ENCODE measurements at places on chromosomes 13 and 19. TPM values are rescaled to one million over a fixed set of nuclear protein-coding genes. Genes with fewer than 3 reads are reported as not detected.

The FBN3 gene
- total RNA-seq: not detected

DNA sequence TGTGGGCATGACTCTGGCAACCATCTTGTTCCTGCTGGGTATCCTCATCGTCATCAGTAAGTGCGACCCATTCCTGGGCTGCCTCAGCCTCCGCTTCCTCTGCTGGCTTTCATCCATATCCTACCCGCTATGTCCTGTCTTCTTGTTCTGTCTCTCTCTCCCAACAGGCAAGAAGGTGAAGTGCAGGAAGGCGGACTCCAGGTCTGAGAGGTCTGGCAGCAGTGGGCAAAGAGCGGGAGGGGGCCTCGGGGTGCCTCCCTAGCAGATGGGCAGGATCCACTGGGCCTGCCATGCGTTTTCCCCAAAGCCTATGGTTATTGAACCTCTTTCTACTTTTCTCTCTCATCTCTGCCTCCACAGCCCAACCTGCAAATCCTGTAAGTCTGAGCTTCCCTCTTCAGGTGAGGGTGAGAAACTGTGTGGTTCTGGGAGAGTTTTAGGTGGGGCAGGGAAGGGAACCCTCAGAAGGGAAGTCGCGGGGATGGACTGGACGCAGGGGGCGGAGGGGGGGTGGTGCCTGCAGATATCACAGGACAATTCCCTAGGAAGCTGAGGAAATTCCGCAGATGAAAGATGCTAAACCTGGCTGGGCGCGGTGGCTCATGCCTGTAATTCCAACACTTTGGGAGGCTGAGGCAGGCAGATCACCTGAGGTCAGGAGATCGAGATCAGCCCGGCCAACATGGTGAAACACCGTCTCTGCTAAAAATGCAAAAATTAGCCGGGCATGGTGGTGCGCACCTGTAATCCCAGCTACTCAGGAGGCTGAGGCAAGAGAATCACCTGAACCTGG lies 3.1 kb upstream of the FXYD5 start:
- no peak for DNase-seq

GRCh38 chr13:25266706-25267105 lies 20.6 kb downstream of the MTMR6 start:
- DNase-seq: no peak

- DNase-seq: no peak
Measured at GRCh38 chr19:33152176-33152575, 20.3 kb downstream of the WDR88 start.

DNA sequence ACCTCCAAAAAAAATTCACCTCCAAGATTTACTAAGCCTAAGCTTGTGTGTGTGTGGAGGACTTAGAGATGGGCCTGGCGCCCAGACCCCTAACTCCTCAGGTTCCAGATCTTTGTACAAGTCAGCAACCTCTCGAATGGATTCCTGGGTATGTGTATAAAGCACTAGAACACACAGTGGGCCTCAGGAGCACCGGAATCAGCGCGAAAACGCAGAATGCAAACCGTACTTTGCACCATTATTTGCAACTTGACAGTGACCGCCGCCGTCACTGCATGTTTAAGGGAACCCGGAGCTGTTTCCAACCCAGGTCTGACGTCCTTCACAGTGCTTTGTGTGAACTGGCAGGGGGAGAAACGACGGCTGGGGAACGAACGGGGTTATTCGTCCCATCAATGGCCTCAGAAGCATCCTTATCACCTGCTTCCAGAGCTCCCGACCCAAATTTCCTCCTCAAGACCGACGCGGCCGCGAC lies 688 bp downstream of the ZNF606 start:
- DNase-seq: no peak

DNA sequence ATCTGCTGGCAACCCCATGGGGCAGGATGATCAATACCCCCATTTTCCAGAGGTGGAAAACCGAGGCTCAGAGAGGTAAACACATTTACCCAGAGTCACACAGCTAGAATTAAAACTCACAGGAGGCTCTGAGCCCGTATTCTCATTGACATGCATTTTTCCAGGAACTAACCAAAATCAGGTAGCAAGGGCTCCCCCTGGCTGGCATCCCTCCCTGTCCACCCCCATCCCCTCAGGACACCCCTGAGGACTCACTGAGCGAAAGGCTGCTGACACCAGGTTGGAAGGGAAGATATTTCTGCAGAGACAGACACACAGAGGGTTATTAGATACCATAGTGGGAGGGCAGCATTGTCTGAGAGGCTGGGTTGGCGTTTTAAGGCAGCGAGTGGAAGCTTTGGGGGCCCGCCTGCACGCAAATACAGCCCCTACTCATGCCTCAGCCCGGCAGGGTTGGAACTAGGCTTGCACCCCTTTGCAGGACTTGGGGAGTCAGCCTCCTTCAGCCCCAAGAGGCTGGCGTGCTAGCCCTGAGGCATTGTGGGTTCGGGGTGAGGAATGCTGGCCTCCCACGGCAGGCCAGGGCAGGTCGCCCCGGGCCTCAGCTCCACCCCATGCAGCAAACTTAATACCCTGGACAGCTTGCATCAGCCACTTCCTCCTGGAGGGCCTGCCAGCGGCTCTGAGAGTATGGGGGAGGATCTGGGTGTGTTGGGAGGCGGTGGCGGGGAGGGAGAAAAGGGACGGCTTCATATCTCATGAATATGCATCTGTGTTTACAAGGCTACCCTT lies 3.9 kb downstream of the SLC1A5 start:
- DNase-seq: no peak
